Frontal cortex (tissue), 4 donors: ENCODE measurements at places on chromosomes 2 and 18. TPM values are rescaled to one million over a fixed set of nuclear protein-coding genes. Genes with fewer than 3 reads are reported as not detected.

- DNase-seq = no peak
Observed at GRCh38 chr18:60541661-60542060, 169.1 kb upstream of the MC4R start.

GRCh38 chr2:60520151-60520876 is 33.1 kb downstream of the BCL11A start:
- no peak for DNase-seq

Gene NTSR2
- total RNA-seq = 0.82 TPM

Gene BMP10
- total RNA-seq = not detected

Gene RGPD6
- 125 TPM for total RNA-seq

GRCh38 chr2:236380051-236380612 is 115.9 kb upstream of the ASB18 start:
- DNase-seq = no peak

Gene PPP1R1C
- total RNA-seq = under 0.01 TPM

- no peak for DNase-seq
Observed at GRCh38 chr2:95041060-95041823, 15.7 kb downstream of the MAL start.
